Fibroblast of skin of left biceps (primary cell): ENCODE measurements at places on chromosomes 2 and 18.

- DNase-seq = peak; percentile 72
Observed at GRCh38 chr2:152062125-152063091, 36.4 kb downstream of the CACNB4 start.

DNA sequence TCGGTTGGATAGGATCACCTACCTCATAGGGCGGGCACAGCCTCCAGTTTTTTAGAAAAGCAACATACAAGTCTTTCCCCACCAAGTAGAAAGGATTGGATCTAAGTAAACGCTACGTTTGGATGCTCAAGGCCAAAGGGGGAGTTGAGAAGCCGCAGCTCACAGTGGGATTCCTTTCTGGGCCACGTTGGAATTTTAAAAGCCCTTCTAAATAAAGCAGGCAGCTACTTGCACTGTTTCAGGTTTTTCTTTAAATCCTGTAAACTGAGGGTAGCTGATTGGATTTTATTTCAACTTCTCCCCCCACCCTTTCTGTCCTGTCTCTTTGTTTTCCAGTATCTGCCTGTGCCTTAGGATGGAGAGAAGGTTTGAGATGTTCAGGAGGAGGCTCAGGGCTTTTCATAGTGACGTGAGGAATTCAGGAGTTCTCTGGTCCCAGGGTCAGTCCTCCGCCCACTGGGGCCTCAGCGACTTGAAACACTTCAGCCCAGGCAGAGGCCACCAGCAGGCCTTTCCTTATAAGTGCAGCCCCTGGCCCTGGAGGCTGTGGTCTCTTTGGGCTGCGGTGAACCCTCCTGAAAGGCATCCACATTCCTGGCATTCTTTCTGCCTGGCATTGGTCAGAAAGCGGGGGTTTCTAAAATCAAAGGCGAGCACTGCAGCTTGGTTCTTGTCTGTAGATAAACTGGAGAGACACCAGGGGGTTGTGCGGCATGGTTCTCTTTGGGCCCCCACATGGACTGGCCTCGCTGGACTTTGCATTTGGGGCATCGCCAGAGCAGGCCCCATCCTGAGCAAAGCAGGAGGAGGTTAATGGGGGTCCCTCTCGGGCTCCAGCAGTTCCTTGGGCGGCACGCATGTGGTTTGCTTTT is 44.5 kb downstream of the SH3BP4 start:
- peak; percentile 61 for DNase-seq

DNA sequence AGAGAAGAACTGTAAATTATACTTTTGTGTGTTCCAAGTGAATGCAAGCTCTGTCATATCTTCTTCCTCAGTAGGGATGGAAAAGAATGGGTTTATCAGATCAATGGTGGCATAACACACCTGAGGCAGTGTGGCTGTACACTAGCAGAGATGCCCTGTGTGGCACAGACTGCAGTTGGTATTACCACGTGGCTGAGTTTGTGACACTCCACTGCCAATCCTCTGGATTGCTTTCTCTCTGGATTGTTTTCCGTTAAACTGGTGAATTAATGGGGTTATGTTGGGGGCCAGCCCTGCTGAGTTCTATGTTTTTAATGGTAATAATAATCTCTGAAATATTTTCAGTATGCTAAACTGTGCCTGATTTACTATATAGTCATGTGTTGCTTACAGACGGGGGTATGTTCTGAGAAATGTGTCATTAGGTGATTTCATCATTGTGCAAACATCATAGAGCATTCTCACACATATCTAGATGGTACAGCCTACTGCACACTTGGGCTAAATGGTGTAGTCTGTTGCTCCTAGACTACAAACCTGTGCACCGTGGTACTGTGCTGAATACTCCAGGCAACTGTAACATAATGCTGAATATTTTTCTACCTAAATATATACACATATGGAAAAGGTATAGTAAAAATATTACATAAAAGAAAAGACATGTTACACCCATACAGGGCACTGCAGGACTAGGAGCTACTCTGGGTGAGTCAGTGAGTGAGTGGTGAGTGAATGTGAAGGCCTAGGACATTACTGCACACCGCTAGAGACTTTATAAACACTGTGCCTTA is 84.7 kb upstream of the ST6GAL2 start:
- no peak for DNase-seq

DNA sequence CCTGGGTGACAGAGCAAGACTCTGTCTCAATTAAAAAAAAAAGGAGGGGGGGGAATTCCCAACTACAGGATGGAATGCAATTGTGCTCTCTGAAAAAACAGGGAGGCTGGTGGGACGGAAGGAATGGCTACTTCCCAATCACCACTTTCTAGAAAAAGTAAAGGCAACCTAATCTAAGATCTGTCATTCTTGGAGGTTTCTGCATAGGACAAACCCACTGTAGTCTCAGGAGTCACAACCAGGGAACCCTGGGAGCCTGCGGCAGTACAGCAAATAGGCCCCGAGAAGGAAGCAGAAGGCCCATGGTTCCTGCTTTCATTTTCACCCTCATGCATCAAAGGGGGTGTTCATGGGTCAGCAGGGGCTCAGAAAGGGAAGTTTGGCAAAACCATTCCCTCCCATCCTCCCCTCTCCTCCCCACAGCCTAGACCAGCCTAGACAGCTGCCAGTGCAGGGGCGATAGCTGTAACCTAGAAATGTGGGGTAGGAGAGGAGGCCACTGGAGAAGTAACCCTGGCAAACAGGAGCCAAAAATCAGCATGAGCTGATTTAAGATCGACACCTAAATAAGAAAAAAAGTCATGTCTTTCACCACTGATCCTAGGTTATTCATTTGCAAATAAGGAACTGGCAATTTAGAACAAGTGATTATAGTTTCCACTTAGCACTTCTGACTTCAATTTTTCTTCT is 48.0 kb downstream of the TRABD2A start:
- no peak for DNase-seq

- DNase-seq = no peak
Observed at GRCh38 chr2:218418717-218419458, at the start of gene VIL1. VIL1 (plus strand) TSS chr2:218419123; CDS start chr2:218423779, 4,656 bp downstream.

GRCh38 chr2:11766016-11766415 is 19.6 kb downstream of the LPIN1 start:
- no peak for DNase-seq

DNA sequence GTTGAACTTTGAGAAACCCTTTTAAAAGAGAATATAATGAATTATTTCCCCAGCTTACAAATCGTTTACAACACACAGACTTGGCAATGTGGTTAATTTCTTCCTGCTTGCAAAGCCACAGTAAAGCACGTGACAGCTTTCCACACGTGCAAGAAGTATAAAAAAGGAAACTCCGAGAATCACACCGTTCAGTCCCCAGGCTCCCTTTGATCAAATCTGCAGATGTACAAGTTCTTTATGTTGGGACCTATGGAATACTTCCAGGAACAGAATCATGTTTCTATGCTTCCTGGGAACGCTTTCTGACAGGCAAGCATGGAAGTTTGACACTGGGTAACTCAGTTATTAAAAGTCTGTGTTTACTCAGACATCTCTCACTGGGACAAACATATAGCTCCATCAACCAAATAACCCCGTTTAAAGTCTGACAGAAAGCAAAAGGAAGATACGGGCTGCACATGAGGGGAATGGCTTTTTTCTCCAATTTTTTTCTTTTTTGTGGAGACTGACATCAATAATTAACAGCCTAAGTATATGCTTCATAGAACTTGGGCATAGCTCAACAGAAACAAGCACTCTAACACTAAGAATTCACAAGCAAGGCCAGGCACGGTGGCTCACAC is 134.8 kb downstream of the EIPR1 start:
- DNase-seq = peak; percentile 9

GRCh38 chr18:77017355-77017754 is 115.2 kb downstream of the MBP start:
- no peak for DNase-seq

- DNase-seq = peak; percentile 73
Observed at GRCh38 chr18:62877411-62878221, 162.3 kb downstream of the PHLPP1 start.

GRCh38 chr18:39415471-39415870 is 1849.9 kb upstream of the CELF4 start:
- DNase-seq = no peak

DNA sequence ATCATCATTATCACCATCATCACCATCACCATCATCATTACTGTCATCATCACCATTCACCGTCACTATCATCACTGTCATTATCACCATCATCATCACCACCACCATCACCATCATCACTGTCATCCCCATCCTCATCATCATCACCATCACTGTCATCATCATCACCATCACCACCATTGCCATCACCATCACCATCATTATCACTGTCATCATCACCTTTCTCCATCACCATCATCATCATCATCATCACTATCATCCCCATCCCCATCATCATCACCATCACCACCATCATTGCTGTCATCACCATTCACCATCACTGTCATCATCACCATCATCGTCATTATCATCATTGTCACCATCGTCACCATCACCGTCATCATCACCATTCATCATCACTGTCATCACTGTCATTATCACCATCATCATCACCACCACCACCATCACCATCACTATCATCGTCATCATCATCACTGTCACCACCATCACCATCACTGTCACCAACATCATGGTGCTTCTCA is 9.8 kb downstream of the HPCAL1 start:
- DNase-seq = no peak

GRCh38 chr2:18005411-18005810 is 126.9 kb downstream of the KCNS3 start:
- DNase-seq = no peak

DNA sequence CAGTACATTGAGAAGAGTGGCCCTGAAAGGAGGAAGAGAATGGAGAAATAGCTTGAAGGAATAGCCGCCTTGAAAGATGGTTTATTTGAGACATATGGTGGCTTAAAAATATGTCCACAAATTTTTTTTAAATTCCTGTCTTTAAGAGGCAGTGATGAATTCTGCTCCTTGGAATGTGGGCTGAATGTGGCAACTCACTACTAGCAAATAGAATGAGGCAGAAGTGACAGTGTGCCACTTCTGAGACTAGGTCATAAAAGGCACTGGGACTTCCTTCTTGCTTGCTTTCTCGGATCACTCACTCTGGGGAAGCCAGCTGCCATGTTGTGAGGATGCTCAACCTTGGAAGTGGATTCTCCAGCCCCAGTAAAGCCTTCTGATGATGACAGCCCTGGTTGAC is 67.0 kb downstream of the FAM161A start:
- DNase-seq = no peak

GRCh38 chr2:10832203-10832936 is 19.8 kb upstream of the PDIA6 start:
- DNase-seq = peak; percentile 20

GRCh38 chr2:205771031-205771430 is 88.7 kb downstream of the NRP2 start:
- no peak for DNase-seq

DNA sequence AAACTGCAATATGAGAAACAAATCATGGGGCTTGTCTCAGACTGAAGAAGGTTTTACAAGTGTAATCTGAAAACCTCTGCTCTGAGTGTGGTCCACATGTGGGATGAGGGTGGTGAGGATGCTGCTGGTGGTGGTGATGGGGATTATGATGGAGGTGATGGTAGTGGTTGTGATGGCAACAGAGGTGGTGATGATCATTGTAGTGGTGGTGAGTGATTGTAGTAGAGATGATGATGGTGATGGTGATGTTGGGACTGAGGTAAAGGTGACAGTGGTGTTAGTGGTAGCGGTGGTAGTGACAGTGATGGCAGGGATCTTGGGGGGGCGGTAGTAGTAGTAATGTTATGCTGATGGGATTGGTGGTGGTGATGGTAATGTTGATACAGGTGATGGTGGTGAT is 217.8 kb downstream of the ANAPC1 start:
- no peak for DNase-seq

DNA sequence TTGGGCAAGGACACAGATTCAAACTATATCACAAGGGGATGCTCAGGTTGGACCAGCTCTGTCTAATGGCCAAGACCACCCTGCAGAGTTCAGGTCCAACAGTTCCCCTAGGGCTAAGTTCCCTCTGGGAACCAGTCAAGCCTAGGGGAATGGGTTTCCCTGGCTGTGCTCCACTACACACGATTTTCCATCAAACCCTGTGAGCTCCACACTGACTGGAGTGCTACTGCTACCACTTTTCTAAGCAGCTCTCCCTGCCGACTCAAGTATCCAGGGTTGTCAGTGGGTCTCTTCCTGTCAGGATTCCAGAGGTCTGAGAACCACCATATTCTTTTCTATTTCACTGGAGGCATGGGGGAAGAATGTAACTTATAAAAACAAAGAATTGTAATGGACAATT is 280.4 kb upstream of the COL3A1 start:
- no peak for DNase-seq

- DNase-seq = no peak
Observed at GRCh38 chr2:233261819-233262555, 10.5 kb downstream of the ATG16L1 start.

DNA sequence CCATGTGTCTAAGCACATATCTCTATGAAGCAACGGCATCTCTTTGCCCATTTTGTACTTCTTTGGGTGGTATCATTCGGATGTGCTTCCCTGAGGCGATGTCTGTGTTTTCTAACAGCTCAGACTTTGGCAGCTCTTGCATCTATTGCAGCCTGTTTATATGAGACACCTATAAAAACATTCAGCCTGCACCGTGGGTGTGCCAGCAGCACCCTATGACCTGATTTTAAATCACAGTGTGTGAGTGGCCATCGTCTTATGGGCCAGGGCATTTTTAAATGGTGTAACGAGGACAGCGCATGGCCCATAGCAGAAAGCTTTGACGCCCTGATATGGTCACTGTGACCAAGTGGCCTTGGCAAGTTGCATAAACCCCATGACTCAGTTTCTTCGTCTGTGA is 12.9 kb downstream of the NPAS2 start:
- DNase-seq = no peak

DNA sequence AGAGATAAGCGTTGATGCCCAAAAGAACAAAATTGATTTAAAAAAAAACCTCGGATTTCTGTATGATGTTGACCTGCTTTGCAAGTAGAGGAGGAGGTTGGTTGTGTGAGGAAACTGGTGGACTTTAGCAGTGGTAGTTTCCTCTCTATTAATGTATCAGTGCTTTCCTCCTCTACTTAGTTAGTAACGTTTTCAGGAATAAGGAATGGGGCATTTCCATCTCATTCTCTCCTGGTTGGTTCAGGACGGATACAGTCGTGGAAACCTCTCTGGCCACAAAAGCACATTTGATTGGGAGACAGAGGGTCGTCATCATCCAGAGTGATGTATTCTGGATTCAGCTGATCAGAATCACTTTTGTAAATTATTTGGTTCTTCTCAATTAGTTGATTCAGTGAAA is 1.5 kb downstream of the FHOD3 start:
- no peak for DNase-seq

- DNase-seq = no peak
Observed at GRCh38 chr2:228689053-228689452, 507.6 kb upstream of the SPHKAP start.

DNA sequence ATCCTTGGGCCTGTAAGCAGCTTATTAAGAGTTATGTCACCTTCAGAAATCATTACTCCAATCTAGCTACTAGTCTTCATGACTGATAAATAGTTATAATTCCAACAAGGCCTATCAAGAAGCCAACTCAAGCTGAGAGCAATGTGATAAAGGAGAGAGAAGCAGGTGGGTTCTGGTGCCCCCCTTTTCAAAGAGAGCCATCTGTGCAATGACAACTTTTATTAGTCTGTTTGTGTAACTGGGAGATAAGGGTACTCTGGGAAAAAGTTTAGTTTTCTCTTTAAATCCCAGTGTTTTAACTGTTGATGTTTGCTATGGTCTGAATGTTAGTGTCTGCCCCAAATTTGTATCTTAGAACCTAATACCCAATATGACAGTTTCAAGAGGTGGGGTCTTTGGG is 60.6 kb downstream of the CCDC93 start:
- no peak for DNase-seq
